Right ventricle myocardium superior (tissue), 1 donor: ENCODE measurements at places on chromosomes 11 and 22.

GRCh38 chr11:94297985-94298576, 6.3 kb upstream of the IZUMO1R start:
- no peak for DNase-seq

DNA sequence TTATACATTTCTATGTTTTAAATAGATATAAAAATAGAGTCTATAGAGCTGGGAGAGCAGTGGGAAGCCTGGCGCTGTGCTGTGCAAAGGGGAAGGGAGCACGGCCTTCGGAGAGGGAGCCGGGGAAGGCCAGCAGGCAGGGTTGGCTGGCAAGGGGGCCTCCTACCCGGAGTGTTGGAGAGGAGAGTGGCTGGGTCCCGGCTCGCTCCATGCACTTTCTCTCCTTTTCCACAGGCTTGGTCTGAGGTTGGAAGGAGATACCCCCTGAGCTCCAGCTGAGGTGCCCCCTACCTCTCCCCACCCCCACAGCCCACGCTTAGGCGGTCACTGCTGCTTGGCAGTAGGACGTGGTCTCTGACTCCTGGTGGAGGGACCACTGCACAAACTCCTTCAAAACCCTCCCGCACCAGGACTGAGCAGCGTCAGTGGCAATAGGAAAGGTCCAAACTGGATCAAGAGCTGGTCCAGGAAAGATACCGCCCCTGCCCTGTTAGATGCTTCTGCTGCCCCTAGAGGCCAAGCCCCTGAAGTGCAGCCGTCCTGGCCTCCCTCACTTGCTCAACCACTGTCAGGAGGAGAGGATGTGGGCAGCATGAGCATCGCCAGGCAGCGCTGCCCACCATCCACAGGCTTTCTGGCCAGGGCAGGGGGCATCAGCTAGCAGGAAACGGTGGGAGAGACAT, 52.9 kb downstream of the SYT13 start:
- peak; percentile 77 for DNase-seq

DNA sequence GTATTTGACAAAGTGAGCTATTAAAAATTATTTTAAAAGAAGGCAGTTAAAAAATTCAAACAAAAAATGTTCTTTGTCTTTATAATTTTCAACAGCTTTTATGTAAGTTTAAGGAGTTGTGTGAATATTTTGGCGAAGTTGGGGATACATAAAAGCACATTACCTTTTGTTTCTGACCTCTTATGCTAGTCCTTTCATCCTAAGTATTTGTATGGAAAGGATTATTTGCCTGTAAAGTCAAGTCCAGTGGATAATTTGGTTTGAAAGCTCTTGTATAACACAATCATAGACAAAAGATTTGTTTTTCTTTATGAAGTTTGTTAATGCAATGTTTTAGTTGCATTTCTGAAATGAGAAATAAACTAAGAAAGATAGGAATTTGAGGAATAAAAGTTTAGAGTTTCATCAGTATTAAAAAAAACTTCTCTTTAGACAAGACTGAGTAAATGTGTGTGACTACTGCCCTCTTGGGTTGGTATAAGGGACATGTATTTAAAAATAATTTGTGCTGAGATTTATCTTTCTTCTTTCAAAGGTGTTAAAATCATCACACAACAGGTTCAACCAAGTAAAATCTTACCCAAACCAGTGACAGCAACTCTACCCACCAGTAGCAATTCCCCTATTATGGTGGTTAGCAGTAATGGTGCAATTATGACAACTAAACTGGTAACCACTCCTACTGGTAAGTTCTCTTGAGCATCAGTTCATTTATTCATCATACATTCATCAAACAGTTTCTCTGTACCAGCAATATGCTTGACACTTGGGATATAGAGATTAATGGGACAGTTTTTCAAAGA, 68.2 kb downstream of the EMSY start:
- DNase-seq, result no peak

- no peak for DNase-seq
Observed at GRCh38 chr11:6992026-6992425, 28.1 kb downstream of the ZNF214 start.

DNA sequence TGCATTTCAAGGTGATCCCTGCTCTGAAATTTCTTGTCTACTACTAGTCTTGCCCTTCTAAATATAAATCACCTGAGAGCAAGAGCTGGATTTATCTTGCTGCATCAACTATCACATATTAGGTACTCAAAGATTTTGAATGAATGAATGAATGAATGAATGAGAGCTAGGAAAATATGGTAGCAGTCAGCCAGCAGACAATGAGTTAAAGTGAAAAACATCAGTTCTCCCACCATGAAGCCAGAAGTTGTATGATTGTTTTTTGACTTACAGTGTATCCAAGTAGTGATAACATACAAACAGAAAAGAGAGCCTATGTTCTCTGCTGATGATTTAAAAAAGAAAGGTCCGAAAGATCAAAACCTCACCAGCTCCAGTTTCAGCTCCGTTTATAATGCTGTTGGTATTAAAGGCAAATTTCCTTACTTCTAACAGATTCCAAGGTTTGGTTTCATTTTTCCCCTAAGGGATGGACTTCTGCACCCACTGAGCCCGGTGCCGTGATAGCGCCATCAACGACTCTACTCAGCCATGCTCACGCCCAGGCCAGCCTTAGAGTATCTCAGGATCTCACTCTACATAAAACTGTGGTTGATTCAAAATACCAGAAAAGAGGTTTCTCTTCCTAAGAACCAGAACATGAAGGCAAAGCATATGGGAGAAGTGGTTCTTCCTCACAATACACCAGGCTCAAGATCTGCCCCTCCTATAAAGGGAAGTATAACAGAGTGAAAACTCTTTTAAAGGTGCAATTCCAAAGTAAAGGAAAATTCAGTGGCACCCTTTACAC, 92.0 kb downstream of the SGSM3 start:
- DNase-seq, result no peak

DNA sequence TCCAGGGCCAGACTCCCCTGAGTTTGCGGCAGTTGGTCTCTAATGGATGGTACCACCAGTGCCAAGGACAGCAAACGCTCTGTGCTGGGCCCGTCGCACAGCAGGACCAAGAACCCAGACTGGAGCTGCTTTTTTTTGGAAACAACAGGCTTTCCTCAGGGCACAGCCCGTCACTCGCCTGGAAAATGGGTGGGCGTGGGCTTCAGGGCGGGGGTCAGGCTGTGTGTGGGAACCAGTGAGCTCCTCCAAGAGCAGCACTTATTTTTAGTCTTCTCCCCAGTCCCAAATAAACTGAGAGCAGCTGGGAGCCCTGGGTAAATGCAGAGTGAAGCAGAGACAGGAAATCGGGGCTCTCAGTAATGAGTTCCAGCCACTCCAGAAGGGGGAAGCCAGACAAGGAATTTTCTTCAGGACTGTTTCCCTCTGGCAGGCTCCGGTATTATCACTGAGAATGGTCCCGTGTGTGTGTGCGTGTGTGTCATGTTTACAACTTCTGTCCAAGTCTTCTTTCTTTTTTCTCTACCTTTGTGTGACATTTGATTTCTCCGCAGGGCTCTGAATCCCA, 63.0 kb downstream of the PPFIBP2 start:
- peak; percentile 51 for DNase-seq

DNA sequence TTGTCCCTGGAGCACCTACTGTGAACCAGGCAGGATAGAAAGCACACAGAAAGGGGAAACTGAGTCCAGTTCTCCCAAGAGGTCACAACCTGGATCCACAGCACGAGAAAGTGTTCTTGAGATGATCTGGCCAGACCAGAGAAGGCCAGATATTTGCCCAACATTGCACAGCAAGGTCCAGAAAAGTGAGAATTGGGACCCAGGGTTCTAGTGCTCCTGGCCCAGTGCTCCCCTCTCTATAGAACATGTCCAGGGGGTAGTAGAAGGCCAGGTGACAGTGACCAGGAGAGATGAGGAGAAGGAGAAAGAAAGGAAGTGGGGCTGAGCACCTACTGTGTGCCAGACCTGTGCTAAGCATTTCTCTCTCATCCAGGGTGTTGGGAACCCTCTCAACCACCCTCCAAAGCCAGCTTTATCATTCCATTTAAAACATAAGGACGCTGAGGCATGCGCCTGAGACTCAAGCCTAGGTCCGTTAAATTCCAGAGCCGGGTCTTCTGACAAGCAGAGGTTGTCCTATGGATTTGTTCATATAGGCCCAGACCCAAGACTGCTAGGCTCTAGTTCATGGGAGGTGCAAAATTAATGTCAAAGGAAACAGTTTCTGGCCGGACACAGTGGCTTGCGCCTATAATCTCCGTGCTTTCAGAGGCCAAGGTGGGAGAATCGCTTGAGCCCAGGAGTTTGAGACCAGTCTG, 128.7 kb downstream of the MN1 start:
- DNase-seq, result no peak

- no peak for DNase-seq
Observed at GRCh38 chr11:8328231-8328794, 64.6 kb upstream of the LMO1 start.

- no peak for DNase-seq
Observed at GRCh38 chr11:72189455-72190250, 2.3 kb upstream of the FOLR1 start.

- DNase-seq, result no peak
Observed at GRCh38 chr11:123543797-123544196, 110.6 kb downstream of the SCN3B start.

- no peak for DNase-seq
Observed at GRCh38 chr11:119758291-119758690, 29.3 kb upstream of the NECTIN1 start.

- peak; percentile 86 for DNase-seq
Observed at GRCh38 chr11:76577226-76577920, 93.2 kb downstream of the LRRC32 start.
